AG04449 (cell line): ENCODE measurements at places on chromosomes 4 and X.

DNA sequence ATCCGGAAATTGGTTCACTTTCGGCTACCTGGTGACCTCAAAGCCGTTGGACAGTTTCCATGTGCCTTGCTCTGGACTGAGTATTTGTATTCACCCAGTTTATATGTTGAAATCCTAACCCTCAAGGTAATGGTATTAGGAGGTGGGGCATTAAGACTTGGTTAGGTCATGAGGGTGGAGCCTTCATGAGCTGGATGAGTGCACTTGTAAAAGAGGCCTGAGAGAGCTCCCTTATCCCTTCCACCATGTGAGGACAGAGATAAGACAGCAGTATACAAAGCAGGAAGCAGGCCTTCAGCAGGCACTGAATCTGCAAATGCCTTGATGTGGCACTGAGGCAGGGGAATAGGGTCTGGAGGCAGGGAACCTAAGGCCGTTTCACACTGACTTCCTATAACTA lies 5.3 kb upstream of the OPHN1 start:
- no peak for DNase-seq

DNA sequence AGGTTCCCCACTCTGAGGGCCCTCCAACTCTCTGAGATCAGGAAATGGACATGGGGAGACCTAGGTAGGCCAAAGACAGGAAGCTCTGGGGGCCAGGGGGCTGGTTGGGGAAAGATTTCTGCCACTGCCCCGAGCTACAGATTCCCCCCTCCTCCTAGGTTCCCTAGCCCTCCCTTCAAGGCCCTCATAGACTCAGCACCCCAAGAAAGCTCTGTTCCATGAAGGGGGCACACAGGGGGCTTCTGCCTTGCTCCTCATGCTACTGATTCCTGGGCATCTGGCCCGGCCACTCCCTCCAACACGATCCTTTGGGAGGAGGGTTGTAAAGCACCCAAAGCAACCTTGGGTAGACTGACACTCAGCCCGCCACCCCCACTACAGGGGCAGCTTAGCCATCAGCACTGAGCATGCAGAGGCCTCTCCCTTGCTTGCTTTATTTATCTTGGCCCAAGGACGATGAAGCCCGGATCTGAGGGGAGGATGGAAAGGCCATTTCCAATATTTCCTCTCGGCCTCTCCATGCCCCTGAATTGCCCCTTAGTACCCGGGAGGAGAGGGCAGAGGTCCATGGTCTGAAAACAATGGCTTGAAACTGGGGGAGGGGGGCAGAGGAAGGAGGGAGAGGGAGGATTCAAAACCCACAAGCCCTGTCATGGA lies 146.7 kb downstream of the PJA1 start:
- no peak for DNase-seq

GRCh38 chr4:122622400-122622799 lies 1.5 kb upstream of the IL21 start:
- DNase-seq, result no peak

DNA sequence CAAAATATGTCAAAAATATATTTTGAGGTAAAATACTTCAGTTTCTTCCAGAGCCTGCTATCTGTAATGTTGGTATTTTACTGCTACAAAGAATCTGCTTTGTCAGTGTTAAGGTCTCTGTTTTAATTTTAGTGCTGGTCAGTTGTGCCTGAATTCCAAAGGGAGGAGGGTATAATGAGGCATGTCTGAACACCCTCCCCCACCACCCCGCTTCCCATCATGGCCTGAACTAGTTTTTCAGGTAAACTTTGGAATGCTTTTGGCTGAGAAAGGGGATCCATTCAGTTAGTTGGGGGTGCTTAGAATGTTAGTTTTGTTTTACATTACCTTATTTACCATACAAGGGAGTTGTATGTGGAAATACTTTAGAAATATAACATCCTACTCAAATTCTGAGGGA lies 158.5 kb downstream of the MID1IP1 start:
- no peak for DNase-seq

GRCh38 chrX:108614616-108615015 lies 121.7 kb downstream of the IRS4 start:
- DNase-seq, result no peak

GRCh38 chr4:40713798-40714197 lies 36.0 kb upstream of the NSUN7 start:
- DNase-seq, result no peak

- no peak for DNase-seq
Measured at GRCh38 chr4:76690011-76690905, 207.7 kb downstream of the SOWAHB start.

GRCh38 chr4:80266902-80267380 lies 477 bp downstream of the FGF5 start:
- DNase-seq, result no peak

DNA sequence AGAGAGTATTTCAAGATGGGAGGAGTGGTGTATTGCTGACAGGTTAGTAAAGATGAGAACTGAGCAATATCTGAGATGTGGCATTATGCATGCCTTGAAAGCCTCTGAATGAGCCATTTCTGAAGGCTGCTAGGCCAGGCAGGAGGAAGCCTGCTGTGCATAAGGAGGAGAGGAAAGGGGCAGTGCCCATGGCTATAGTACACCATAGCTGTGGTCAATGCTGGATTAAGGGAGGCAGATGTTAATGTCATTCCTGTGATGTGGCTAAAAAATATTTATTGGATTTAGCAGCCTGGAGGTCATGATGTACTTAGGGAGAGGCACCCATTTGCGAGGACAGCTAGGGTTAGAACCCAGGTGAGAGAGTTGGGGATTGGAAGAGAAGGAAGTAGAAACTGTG lies 130.0 kb upstream of the LNX1 start:
- no peak for DNase-seq
